ENCODE measurements at places on chromosomes 6 and 20.

GRCh38 chr20:43830883-43831282, 83.8 kb upstream of the TOX2 start:
- no peak for DNase-seq

DNA sequence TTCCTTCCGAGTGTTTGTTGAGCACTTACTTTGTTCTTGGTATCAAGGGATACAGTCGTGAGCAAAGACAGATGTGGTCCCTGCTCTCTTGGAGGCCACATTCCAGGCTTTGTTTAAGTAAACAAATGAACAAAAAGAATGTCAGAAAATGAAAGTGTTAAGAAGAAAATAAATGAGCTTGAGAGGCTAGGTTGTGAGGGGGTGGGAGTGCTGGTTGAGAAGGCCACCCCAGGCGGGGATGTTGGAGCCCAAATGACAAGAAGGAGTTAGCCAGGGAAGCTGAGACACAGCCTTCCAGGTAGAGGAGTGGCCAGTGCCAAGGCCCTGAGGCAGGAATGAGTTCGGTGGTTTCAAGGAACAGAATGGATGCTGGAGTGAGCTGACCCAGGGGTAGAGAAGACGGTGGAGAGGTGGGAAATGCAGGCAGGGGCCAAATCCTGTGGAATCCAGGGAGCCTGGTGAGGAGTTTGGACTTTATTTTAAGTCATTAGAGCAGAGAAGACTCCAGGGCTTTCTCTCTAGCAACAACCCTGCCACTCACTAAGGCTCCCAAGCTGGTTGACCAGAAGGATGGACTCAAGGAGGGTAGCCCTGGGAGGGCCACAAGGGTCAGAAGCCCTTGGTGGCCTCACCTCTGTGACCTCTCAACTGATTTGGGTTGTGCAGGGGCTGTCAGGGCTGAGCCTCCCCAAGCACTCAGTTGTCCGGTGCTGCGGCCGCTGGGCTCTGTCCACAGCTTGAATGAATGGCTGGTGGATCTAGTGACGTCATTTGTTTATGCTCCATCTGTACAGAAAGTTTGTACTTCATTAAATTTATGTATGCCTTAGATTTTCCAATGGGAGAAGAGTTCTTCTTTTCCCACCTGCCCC, 66.0 kb upstream of the STX16 start:
- no peak for DNase-seq

- no peak for DNase-seq
These were observed 685.5 kb upstream of the FLRT3 start for GRCh38 chr20:15022921-15023320.

DNA sequence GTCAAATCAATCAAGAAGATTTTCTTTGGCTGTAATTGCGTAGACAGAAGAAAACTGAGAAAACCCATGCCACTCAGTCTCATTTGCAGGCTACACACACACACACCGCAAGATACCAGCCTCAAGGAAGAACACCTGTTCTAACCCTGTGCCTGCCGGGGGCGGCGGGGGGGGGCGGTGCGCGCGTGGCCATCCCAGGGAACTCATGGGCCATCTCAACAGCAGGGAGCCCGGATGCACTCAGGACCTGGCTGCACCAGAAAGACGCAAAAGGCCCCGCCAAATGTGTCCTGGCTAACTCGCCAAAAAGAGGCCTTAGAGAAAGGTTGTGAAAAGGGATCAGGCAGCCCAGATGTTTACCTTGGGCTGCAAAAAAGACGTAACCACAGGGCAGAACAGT, 2.1 kb downstream of the B3GAT2 start:
- DNase-seq = no peak

GRCh38 chr20:21557241-21558020, 43.6 kb upstream of the NKX2-2 start:
- DNase-seq = no peak

DNA sequence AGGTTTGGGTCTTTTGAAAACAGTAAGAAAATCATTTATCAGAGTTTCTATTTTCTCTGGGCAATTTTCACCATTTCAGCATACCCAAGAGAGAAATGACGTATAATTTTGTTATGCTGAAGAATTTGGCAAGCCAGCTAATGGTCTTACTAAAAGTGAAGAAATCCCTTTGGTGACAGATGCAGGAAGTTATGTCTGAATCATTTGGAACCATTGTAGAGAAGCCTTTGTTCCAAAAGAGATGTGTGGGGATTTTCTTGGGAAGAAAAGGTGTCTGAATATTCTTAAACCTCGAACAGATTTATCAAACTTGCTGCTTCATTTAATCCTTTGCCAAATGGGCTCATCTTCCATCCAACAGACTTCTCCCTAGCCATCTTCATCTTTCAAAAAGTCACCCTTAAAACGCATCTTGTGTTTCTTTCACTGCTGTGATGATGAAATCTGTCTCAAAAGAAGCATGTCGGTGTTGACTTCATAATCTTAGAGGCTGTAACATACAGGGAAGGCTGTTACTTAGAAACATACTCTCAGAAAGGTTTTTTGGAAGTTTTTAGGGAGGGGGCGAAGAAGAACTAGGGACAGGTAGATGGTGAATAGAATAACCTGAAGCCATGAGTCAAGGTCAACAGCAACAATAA, 39.5 kb downstream of the CITED2 start:
- DNase-seq = no peak

DNA sequence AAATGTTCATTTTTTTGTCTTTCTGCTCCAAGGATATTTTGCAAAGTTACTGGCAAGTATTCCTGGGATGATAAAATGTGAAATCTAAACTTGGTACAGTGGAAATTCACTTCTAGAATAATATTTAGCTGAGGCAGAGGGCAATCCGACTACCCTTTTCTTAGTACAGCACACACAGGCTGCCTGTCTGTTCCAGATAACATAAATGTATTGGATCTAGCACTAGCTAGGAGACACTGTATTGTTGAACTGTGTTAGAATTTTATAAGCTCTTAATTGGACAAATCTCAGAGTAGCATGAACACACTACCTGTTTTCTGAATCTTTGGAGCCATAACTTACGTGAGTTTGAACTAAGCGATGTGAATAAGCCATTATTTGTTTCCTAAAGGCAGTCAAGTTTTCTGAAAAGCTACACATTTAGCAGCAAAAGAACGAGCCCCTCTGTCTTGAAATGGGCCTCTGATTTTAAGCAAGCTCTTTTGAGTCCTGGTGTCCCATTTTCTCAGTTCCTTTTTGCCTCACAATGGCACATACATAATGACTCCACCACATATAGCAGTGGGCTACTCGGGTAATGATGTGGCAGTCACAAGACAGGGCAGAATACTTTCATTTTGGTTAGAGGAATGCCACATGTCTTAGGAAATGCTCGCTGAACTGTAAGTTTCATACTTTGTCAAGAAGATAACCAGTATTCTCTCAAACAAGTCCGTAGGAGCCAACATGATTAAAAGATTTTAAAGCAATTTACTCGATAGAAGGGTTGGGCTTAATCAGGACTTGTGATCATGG, 116.5 kb upstream of the ESR1 start:
- DNase-seq = no peak

GRCh38 chr6:65787787-65788186, 80.8 kb upstream of the EYS start:
- DNase-seq = no peak

Measured in activated T-helper 1 cell treated with anti-CD3 and anti-CD28 coated beads, Interleukin-2, amount 50 U/mL, for 16 hours (primary cell).